ENCODE measurements at places on chromosomes 11 and 22. TPM values are rescaled to one million over a fixed set of nuclear protein-coding genes. Genes with fewer than 3 reads are reported as not detected.

LRRC74B gene
- not detected for total RNA-seq

HYLS1 gene
- 23.5 TPM for total RNA-seq

SSTR3 gene
- total RNA-seq = not detected

MMP27 gene
- not detected for total RNA-seq

YPEL1 gene
- total RNA-seq = 0.23 TPM

RNF26 gene
- total RNA-seq = 34.5 TPM

SYT13 gene
- total RNA-seq = not detected

DNA sequence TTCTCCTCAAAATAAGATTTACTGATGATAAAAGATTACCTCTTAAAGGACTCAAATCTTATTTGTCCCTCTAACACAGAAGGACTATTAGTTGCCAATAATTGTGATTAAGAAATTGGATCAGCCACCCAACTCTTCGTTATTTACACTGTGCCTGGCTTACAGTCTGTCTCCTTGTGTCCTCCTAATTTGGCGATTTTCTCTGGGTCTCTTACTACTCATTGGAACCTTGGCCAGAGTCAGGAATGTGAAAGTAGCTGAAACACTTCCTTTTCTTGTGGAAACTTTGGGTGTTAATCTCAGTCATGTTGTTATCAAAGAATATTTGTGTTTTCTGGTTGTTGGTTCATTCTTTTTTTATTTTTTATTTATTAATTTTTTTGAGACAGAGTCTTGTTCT lies 83.2 kb downstream of the TEAD1 start:
- no peak overlapping the region for H3K4me3 ChIP-seq
- H3K4me1 ChIP-seq = peaks cover 33% of the 10 kb centered on the region
- H3K27me3 ChIP-seq = no peaks in the 10 kb centered on the region
- H3K27ac ChIP-seq = no peak overlapping the region

DNA sequence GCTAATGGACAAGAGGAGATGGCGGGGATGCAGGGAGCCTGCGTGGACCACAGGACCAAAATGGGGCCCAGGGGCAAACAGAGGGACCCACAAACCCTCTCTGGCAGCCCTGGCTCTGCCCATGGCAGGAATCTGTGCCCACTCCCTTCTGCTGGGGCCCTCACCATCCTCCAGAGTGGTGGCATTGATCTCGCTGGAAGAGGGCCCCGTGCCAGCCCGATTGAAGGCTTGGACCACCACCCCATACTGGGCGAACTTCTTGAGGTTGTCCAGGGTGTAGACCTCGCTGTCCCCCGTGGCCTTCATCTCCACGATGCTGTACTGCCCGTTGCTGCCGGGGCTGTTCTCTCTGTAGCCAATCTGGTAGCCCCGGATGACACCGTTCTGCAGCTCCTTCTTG lies 137.1 kb downstream of the CEP164 start:
- H3K4me1 ChIP-seq = no peaks in the 10 kb centered on the region
- H3K4me3 ChIP-seq = no peak overlapping the region
- DNase-seq = no peak
- H3K36me3 ChIP-seq = no peaks in the 10 kb centered on the region
- H3K27ac ChIP-seq = no peak overlapping the region

GRCh38 chr11:911031-911889 lies 650 bp upstream of the CHID1 start:
- H3K4me1 ChIP-seq = peaks cover 16% of the 10 kb centered on the region
- no peaks in the 10 kb centered on the region for H3K27me3 ChIP-seq
- peak overlapping the region; percentile 73 for H3K4me3 ChIP-seq
- no peaks in the 10 kb centered on the region for H3K36me3 ChIP-seq
- peak; percentile 28 for DNase-seq

GRCh38 chr22:25736378-25737011 lies 5.5 kb upstream of the MYO18B start:
- H3K27me3 ChIP-seq = no peaks in the 10 kb centered on the region
- no peak overlapping the region for H3K27ac ChIP-seq
- H3K4me1 ChIP-seq = no peaks in the 10 kb centered on the region
- DNase-seq = no peak
- no peaks in the 10 kb centered on the region for H3K36me3 ChIP-seq

DNA sequence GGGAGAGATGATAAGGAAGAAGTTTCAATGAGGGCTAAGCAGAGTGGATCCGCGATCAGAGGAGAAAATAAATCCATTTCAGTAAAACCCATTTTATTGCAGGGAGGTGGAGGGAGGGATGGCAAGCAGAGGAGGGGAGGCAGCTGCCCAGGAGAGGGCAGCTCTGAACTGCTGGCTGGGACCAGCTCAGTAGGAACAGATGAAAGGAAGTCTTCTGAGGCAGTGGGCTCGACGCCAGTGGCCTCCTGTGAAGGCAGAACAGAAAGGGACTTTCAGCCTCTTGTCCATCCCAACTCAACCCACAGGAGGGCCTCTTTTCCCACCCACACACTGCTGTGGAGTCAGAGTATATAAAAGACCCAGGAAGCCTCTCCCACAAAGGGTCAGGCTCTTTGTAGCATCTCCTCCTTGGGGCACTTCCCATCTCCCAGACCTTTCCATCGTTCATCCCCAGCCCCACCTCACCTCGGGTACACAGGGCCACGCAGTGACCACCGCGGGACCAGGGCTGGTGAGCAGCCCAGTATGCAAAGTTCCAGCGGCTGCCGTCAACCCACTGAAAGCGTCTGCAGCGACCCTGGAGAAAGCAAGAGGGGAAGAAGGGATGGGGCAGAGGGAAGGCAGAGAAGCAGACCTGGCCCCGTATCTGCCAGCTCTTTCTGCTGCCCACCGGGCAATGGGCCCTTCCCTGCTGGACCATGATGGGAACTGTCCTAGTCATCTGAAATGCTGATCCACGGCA lies 3.0 kb downstream of the PRG2 start:
- no peak overlapping the region for H3K4me3 ChIP-seq
- DNase-seq = peak; percentile 39
- H3K4me1 ChIP-seq = no peaks in the 10 kb centered on the region
- H3K27ac ChIP-seq = no peak overlapping the region
- no peaks in the 10 kb centered on the region for H3K36me3 ChIP-seq

DNA sequence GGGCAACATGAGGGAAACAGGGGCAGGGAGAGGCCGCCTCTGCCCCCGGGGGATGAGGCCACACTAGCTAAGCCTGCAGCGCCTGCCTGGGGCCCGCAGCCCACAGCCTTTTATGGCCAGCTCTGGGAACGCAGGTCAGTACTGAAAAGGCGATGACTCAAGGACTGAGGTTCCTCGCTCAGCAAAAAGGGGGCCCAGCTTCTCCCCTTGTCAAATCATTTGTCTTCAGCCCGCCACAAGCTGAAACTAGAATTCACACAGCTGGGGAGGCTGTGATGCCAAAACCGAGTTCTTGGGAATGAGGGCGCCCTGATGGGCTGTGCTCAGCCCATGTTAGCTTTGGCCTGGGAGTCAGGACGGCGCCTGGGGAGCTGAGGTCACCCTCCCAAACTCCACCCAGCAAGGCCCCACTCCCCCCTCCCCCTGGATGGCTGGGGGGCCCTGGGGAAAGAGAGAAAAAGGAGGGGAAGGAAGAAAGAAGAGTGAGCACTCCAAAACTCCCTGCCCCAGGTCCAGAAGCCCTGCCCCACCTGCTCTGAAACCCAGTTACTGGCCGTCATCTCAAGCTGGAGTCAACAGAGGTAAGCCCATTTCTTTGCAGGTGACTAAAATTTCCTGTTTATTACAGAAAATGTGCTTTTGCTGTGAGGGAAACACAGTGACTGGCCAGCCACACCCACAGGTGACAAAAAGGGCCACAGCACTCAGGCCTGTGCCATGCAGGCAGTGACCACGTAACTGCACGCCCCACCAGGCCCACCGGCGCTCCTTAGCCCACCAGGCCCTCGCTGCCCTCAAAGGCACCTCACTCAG lies 13.7 kb downstream of the EHD1 start:
- H3K4me3 ChIP-seq = no peak overlapping the region
- peaks cover 17% of the 10 kb centered on the region for H3K36me3 ChIP-seq
- peaks cover 65% of the 10 kb centered on the region for H3K4me1 ChIP-seq
- peak overlapping the region; percentile 37 for H3K27ac ChIP-seq
- no peak for DNase-seq
- no peaks in the 10 kb centered on the region for H3K27me3 ChIP-seq

DNA sequence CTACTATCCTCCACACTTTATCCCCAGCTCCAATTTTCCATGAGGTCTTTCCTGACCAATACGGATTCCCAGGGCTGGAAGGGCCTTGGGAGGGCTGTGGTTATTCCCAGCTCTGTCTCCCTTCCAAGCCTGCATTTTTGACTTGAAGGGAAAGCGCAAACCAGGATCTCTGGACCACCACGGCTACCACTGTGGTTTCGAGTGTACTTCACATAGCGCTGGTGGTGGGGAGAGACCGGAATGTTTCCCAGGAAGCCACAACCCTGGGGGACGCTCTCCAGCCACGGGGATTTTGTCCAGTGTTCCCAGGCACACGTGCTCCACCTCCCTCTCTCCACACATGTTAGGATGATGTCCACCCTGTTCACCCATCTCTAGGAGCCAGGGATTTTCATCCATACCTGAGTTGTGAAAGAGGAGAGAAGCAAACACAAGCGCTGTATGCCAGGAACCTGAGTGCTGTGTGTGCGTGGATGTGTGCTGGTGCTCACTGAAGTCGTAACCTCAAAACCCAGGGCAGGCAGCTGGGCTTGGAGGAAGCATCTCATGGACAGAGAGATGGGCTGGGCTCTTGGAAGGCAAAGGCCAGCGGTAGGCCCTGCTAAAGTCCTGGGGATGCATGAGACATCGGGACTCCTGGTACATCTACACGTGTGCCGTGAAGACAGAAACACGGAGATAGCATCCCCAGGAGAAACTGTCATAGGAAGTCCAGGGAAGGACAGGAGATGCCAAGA lies 1.3 kb upstream of the NPTXR start:
- H3K4me1 ChIP-seq = peaks cover 9% of the 10 kb centered on the region
- DNase-seq = no peak
- no peak overlapping the region for H3K4me3 ChIP-seq
- H3K36me3 ChIP-seq = no peaks in the 10 kb centered on the region
- no peaks in the 10 kb centered on the region for H3K27me3 ChIP-seq

DNA sequence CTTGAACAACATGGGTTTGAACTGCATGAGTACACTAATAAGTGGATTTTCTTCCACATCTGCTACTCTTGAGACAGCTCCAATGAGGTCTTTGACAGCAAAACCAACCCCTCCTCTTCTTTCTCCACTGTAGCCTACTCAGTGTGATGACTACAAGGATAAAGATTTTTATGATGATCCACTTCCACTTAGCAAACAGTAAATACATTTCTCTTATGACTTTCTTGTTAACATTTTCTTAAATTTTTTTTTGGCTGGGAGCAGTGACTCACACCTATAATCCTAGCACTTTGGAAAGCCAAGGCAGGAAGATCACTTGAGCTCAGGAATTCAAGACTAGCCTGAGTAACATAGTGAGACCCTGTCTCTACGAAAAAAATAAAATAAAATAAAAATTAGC lies 9.9 kb upstream of the EIF4G2 start:
- H3K4me3 ChIP-seq = no peak overlapping the region
- no peaks in the 10 kb centered on the region for H3K36me3 ChIP-seq
- H3K27me3 ChIP-seq = no peaks in the 10 kb centered on the region
- H3K27ac ChIP-seq = peak overlapping the region; percentile 63

DNA sequence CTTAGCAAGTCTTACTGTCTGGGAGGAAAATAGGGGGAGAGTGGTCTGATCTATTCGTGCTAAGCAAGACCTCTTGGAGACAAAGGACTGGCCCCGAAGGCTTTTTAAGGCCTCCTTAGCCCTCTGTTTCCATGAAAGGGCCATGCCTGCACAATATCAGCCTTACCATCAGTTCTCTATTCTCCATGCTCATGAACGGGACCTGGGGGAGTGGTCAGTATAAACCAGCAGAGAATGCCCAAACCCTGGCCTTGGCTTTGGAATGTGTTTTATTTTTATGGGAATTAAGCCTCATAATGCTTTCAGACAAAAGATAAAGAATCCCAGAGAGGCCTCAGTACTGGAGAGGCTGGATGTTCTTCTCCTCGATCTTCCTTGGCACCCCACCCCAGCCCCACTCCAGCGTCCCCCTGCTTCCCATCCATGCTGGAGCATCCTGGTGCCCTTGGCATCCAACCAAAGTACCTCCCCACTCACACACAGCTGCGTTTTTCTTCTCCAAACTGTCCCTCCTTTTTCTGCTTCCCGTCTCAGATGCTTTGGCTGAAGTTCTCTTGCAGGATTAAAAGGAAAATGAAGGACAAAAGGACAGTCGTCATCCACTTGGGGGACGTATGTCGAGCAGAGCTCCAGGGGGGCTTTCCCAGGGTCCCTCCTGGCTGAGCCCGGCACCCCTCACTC lies 18.6 kb downstream of the FXYD6 start:
- no peak for DNase-seq
- H3K36me3 ChIP-seq = no peaks in the 10 kb centered on the region
- no peak overlapping the region for H3K4me3 ChIP-seq
- no peaks in the 10 kb centered on the region for H3K4me1 ChIP-seq
- peaks cover 89% of the 10 kb centered on the region for H3K27me3 ChIP-seq

- H3K4me3 ChIP-seq = no peak overlapping the region
- peak; percentile 91 for DNase-seq
- no peaks in the 10 kb centered on the region for H3K4me1 ChIP-seq
- 0 out of 2 replicates have a peak, but pooled peaks cover 3% of the 10 kb centered on the region for H3K36me3 ChIP-seq
Measured at GRCh38 chr11:124961972-124962609, 8.1 kb downstream of the CCDC15 start.

DNA sequence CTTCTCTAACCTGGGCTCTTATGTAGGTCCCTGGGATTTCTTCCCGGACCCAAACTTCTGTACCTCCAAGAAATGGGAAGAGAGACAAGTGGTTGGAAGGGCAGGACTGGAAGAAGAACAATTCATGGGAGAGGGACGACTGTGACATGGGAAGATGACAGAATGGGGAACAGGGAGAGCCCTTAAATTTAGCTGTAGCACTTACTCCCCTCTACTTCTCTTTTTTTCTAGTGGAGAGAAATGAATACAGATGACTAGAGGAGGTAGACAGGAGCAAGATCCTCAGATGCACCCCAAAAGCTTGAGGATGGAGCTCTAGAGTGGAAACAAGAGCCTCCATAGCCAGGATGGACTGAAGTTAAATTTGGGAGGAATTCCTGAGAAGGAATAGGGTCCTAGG lies 2.3 kb downstream of the RHOG start:
- no peak for DNase-seq
- H3K4me3 ChIP-seq = no peak overlapping the region
- peaks cover 17% of the 10 kb centered on the region for H3K4me1 ChIP-seq
- H3K27me3 ChIP-seq = no peaks in the 10 kb centered on the region

GRCh38 chr22:48357196-48357595 lies 1470.5 kb downstream of the BRD1 start:
- no peaks in the 10 kb centered on the region for H3K36me3 ChIP-seq
- no peaks in the 10 kb centered on the region for H3K4me1 ChIP-seq
- DNase-seq = no peak
- H3K27ac ChIP-seq = no peak overlapping the region
- no peak overlapping the region for H3K4me3 ChIP-seq

DNA sequence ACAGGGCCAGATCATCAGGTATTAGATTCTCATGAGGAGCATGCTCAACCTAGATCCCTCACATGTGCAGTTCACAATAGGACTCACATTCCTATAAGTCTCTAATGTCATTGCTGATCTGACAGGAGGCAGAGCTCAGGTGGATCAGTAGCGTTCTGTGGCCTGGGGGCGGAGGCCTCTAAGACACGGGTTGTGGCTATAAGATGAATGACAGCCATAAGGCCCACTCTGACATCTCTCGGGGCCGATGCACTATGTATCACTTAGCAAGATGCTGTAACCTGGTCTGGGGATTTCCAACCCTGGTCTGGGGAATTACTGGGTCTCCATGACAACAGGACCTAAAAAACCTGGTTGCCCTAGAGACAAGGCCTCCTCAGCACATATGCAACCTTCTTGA lies 932.7 kb downstream of the TBC1D22A start:
- H3K4me1 ChIP-seq = no peaks in the 10 kb centered on the region
- no peaks in the 10 kb centered on the region for H3K27me3 ChIP-seq
- no peak for DNase-seq
- no peak overlapping the region for H3K27ac ChIP-seq
